Cardiac fibroblast (primary cell): ENCODE measurements at places on chromosomes 7 and 10.

DNA sequence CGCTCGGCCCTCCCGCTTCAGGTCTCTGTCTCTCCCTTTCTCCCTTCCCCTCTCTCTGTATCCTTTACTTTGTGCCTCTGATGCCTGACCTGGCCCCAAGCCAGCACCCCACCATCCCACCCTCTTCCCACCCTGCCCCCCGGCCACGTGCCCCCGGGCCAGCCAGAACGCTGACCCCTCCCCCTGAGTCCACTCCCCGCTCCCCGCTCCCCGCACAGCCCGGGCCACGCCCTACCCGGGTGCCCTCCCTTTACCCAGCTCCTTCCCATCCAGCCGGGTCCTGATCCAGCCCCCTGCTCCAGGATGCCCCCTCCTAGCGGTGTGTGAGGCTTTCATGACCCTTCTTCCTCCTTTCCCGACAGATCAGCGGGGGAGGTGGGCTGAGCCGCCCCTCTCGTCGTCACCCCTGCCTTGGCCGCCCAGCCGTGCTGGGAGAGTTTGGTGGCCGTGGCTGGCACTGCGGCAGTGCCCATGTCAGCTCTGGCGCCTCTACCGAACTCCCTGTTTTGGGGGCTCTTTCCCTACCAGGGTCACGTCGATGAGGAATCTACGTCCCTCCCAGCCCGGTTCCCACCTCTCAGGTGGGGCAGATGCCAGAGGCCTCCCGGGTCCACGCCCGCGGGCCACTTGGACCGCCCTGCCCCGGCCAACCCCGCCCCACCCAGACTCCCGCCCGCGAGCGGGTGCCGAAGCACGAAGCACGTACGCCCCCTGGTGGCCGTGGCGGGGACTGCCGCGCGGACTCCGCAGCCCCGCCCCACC, 127.4 kb downstream of the UBE2H start:
- peak; percentile 68 for DNase-seq

GRCh38 chr7:36732806-36733205, 8.5 kb upstream of the AOAH start:
- DNase-seq, result no peak

DNA sequence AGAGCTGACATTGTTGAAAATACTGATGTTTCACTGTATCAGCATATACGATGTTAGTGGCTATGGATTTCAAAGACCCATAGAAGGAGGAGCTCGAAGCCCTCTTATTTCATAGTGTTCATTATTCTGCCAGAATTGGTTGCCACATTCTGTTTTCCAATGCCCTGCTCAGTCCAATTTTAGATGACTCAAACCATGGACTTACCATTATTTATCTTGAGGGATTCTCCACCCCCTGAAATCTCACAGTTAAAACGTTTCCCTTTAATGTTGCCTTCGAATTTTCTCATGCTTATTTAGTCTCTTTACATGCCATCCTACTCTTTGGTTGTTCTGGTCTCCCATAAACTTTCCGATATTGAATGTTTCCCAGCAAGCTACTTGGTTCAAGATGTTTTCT, 264.5 kb downstream of the HDAC9 start:
- DNase-seq, result no peak

GRCh38 chr10:96376483-96376882, 17.7 kb upstream of the OPALIN start:
- no peak for DNase-seq

DNA sequence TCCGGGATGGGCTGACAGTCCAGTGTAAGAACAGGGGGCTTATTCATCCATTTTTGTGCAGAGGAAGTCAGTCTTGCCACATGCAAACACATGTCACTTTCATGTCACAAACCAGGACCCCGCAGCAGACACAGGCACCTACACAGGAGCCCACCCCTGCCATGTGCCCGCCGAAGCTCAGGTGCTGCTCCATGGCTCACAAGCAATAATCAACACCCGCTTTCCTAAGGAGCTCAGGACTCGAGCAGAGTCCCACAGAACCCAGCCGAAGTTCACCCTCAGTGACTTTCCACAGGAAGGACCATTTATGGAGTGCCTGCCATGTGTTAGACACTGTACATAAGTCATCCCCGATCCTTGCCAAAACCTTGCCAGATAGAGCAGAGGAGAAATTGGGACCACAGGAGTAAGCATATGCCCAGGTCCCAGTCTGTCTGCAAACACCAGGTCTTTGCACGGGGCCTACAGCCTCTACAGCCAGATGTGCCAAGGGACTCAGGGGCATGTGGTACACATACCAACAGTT, 99.4 kb downstream of the EBF3 start:
- DNase-seq, result peak; percentile 41

- DNase-seq, result peak; percentile 62
Measured at GRCh38 chr10:72812753-72813430, 80.6 kb upstream of the OIT3 start.

DNA sequence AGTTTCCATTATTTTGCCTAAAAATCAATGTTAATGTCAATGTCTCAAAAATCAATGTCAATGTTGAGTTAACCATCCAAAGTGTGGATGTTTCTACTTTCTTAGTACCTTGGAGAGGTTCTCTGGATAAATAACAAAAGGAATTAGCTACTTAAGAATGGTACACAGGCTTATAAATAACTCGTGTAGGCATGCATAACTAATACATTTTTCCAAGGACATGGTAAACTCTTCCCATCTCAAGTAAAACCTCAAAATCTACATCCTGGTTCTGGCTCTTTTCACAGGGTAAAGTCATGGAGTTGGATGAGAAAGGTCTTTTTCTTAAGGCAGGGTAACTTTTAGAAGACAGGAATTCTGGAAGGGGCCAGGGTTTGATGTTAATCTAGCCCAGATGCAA, 59.9 kb downstream of the CAV1 start:
- no peak for DNase-seq
